Keratinocyte (primary cell): ENCODE measurements at places on chromosomes 6 and 20. TPM values are rescaled to one million over a fixed set of nuclear protein-coding genes. Genes with fewer than 3 reads are reported as not detected.

- H3K4me1 ChIP-seq, result peaks cover 41% of the 10 kb centered on the region
- H3K27me3 ChIP-seq, result no peaks in the 10 kb centered on the region
- peaks cover 27% of the 10 kb centered on the region for H3K36me3 ChIP-seq
- H3K27ac ChIP-seq, result peak within 1 kb of the TSS; percentile 84
Observed at GRCh38 chr20:3795511-3796468, at the start of gene CDC25B. CDC25B (plus strand) TSS chr20:3796310; CDS start chr20:3796532, 222 bp downstream.

DNA sequence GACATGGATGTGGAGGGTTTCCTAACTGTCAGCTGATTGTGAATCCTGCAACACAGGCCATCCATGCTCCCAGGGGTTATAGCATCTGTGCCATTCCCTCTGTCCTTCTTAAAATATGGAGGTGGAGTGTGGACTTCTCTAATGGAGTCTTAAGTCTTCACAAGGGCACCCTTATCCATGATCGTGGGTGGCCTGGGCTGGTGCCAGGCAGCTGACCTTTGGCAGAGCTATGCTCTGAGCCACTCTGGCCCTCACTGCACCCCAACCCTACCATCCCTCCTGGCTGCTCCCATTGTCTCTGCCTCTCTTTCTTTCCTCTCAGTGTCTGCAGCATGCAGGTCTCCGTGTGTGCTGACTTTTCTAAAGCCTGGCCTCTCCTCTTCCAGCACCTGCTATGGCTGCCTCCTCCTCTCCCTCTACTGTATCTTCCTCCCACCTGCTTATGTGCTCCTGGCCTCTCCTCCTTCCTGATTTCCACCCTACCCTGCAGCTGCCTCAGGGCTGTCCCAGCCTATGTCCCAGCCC is 11.2 kb upstream of the PCMTD2 start:
- DNase-seq, result no peak
- peaks cover 31% of the 10 kb centered on the region for H3K27me3 ChIP-seq
- H3K4me1 ChIP-seq, result no peaks in the 10 kb centered on the region
- H3K36me3 ChIP-seq, result no peaks in the 10 kb centered on the region
- H3K4me3 ChIP-seq, result no peak overlapping the region

- peaks cover 9% of the 10 kb centered on the region for H3K36me3 ChIP-seq
- H3K27me3 ChIP-seq, result no peaks in the 10 kb centered on the region
- no peak for DNase-seq
- H3K4me3 ChIP-seq, result peak overlapping the region; percentile 91
- peaks cover 15% of the 10 kb centered on the region for H3K4me1 ChIP-seq
- H3K27ac ChIP-seq, result peak overlapping the region; percentile 73
Observed at GRCh38 chr6:43428112-43428570, 800 bp downstream of the ABCC10 start.

DNA sequence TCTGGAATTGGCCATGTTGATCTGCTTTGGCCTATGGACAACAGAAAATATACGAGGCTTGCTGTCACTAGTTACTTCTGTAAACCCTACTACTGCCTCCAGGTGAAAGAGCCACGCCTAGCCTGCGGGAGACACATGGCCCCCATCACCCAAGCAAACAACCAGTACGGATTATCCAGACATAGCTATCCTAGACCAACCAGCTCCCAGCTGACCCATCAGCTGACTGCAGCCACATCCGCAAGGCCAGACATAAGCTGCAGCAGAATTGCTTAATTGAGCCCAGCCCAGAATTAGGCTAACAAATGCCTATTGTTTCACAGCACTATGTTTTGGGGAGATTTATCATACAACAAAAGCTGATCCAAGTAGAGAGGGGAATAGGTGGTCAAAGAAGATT is 13.5 kb downstream of the REV3L start:
- DNase-seq, result no peak
- H3K36me3 ChIP-seq, result peaks cover 2% of the 10 kb centered on the region
- no peaks in the 10 kb centered on the region for H3K27me3 ChIP-seq
- no peak overlapping the region for H3K27ac ChIP-seq
- H3K4me3 ChIP-seq, result no peak overlapping the region

DOK5 gene
- not detected in 3 replicates for polyA plus RNA-seq
